ENCODE measurements at places on chromosomes 7 and 10. TPM values are rescaled to one million over a fixed set of nuclear protein-coding genes. Genes with fewer than 3 reads are reported as not detected.

GARIN1A gene
- total RNA-seq, result 2.8 TPM

DNA sequence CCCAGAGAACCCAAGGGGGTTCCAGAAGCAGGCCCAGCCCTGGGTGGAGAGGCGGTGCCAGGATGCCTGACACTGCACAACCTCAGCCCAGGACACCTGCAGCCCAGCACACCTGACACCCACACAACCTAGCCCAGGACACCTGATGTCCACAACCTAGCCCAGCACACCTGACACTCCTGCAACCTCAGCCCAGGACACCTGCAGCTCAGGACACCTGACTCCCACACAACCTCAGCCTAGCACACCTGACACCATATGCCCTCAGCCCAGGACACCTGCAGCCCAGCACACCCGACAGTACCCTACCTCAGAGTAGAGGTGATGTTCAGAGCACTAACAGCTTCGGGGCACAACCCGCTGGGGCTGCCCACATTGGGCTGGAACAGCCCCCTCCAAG is 87.3 kb downstream of the PAXIP1 start:
- peak; percentile 79 for DNase-seq

DNA sequence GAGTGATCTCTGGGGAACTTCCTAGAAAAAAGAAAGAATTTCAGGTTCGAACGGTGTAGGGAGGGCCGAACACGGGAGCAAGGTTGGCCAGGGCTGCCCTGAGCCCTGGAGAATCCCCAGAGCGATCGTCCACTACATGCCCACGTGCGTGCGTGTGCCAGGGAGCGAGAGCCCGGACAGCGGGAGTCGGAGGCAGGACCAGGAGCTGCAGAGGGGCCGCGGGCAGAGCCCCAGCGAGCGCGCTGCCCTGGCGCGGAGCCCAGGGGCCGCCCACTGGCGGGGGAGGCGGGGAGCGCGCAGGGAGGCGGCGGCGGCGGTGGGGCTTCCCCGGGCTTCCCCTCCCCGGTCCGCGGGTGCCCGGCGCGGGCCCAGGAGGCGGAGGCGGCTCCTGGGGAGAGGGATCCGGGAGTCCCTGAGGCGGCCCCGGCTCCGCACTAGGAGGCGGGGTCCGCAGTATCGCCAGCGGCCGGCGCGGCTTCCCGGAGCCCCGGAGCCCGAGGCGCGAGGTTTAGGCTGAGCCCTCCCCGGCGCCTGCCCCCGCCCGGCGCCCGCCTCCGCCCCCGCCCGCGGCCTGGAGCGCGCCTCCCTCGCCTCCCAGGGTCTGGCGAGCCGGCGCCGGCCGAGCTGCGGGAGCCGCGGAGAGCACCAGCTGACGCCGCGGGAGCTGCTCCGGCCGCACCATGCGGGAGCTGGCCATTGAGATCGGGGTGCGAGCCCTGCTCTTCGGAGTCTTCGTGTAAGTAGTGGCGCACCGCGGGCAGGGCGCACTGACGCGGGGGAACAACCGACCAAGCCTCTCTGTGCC is at the start of gene PLPP4:
PLPP4 (plus strand) TSS at position 602 of the 805 bp plus-strand sequence; CDS start at position 681, 79 bp downstream.
- no peak for DNase-seq

PDE6C gene
- not detected for total RNA-seq

MUC12 gene
- total RNA-seq, result not detected

- DNase-seq, result no peak
Measured at GRCh38 chr7:106190589-106191330, 78.6 kb upstream of the SYPL1 start.

GRCh38 chr7:130228840-130229502 is 21.3 kb downstream of the SSMEM1 start:
- DNase-seq, result no peak

GRCh38 chr10:72250666-72251065 is 23.1 kb upstream of the DDIT4 start:
- peak; percentile 36 for DNase-seq

DNA sequence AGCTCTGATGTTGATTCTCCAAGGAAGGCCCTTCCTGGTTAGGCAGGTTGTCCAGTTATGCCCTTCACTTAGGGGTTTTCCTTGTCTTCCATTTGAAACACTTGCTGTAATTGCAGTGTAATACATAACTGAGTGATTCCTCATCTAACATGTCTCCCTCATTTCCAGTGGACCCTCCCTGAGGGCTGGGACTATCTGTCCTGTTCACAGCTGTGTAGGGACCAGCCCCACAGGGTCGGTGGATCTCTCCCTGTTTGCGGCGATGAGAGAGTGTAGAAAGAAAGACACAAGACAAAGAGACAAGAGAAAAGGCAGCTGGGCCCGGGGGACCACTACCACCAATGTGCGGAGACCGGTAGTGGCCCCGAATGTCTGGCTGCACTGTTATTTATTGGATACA is 135.9 kb upstream of the EEPD1 start:
- no peak for DNase-seq

DNA sequence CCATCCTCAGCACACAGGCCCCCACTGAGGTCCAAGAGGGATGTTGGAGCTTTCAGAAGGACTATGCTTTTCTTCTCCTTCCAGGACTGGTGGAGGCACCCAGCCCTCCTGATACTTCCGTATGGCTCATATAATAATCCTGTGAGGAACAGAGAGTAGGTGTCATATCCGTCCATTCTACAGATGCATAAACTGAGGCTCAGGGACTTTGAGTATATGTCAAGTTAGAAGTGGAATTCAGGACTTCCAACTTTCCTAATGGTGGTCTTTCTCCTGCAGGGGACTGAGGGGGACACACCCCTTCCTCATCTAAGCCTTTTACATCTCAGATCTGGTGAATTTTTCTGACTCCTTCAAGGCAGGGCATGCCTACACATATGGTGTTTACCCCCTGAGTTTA is 153.7 kb downstream of the RPS24 start:
- no peak for DNase-seq

AKR1D1 gene
- total RNA-seq, result not detected

DNA sequence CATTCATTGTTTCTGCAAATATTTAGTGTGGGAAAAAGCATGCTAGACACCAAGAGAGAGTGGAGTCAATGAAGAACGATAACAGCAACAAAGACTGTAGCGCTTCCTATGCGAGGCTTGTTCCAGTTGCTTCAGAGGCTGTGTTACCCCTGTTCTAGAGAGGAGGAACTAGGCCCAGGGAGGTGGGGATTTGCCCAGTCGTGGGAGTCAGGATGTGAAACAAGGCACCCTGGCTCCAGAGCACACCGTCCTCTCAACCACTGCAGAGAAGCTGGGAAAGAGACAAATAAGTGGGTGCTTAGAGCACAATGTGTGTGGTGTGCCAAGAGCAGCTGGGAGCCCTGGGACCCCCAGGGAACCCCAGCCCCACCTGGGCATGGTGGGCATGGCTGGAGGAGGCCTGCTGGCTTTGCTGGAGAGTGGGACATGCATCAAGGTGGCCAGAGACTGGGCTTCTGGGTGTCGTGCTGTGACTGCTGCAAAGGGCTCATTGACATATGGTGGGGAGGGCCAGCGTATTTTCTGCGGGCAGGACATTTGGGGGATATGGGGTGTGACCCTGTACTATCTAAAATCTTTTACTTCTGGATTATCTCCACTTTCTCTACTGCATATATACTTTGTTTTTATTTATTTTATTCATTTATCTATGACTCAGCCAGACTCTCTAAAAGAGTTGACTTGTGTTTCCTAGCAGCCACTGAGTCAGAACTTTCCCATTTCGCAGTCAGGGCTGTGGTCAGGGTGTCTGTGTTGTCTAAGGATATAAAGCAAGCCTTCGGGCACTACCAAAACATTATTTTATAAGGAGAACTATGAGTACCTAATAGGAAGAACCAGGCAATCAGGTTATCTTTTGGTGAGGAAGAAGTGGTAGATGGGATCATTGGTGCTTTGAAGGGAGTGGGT is 95.4 kb downstream of the TCF7L2 start:
- DNase-seq, result no peak

- no peak for DNase-seq
Measured at GRCh38 chr10:90846746-90847145, 11.1 kb downstream of the HTR7 start.

DNA sequence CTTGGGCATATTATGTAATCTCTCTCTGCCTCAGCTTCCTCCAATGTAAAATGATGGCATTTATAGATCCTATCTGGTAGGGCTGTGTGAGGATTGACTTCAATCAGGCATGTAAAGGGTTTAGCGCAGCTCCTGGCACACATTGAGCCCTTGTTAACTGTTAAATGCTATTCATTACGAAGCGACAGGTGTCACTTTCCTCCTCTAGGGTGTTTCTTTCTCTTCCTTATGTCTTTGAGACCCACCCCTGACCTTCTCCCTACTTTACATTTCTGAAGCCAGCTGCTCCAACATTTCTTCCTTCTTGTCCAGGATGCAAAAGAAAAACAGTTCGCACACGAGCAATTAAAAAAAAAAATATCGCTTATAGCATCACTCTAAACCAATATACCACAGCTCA is 5.7 kb upstream of the R3HCC1L start:
- no peak for DNase-seq

XRCC2 gene
- total RNA-seq, result 0.95 TPM

DNA sequence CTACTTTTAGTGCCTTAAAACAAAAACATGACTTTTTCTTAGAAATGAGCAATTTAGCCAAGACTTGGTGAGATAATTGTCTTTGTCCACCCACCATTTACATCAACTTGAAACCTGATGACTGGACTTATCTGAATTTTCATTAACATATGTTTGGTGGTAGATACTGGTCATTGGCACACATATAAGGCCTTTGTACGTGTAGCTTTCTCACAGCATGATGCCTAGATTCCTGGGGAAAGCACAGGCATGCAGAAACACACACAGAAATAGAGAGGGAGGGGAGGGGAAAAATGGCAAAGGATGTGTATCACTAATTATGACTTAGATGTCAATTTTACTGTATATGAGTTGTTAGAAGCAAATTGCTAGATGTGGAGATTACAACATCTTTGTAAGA is 488.4 kb downstream of the NXPH1 start:
- no peak for DNase-seq

SHH gene
- total RNA-seq, result not detected

- no peak for DNase-seq
Measured at GRCh38 chr7:50166997-50167965, 74.2 kb upstream of the ZPBP start.

GRCh38 chr7:28954946-28955345 is 3.2 kb downstream of the TRIL start:
- no peak for DNase-seq

DNA sequence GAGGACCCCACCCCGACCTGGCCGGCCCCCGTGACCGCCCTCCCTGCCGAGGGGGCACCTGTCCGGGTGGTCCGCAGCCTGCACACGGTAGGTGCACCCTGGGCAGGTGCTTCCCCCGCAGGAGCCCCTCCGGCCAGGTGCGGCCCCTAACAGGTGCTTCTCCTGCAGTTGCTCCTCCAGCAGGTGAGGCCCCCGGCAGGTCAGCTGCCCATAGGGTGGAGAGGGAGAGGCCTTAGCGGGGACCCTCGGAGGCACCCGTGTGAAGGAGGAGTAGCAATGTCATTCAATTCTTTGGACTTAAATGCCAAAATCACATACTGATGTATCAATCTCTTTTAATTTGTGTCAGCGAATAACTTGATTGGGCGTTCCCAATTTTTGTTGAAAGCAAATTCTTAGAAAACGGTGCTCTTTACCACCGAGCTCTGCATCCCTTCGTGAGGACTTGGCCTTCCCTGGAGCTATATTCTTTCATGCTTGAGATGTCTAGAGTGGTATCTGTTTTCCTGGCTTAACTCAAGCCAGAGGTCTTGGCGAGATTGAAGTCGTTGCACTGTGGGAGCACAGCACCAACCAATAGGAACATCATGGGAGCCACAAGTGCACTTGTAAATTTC is 738 bp upstream of the NCAPG2 start:
- no peak for DNase-seq

GRCh38 chr7:115632636-115633035 is 397.9 kb downstream of the TFEC start:
- no peak for DNase-seq

GPR26 gene
- total RNA-seq, result not detected

SPDYE16 gene
- total RNA-seq, result not detected
